T-helper 2 cell treated with Interferon-gamma antibody and Interleukin-4, amounts not matched to agents 5 μg/mL and 100 μg/mL, for 36 hours (primary cell): ENCODE measurements at places on chromosomes 7 and 10.

DNA sequence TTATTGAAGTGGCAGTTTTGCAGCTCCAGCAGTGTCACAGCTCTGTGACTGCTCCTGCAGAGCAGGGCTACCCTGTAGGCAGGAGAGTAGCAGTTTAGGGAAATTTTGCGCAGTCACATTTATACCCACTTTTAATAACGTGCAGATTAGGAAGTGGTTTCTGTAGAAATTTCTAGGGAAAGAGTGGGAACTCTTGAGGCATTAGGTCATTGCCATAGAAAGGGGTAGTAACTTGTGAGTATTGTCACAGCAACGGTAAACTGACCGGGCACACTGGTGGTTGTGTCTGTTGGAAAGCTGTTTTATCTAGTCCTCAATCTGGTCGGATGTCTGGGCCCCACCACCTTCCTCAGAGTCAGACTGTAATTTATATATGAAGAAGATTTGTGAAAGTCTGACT, 51.9 kb downstream of the CDC14C start:
- H3K27me3 ChIP-seq, result no peaks in the 10 kb centered on the region
- DNase-seq, result no peak
- no peaks in the 10 kb centered on the region for H3K4me1 ChIP-seq
- no peaks in the 10 kb centered on the region for H3K36me3 ChIP-seq
- H3K4me3 ChIP-seq, result no peak overlapping the region

GRCh38 chr10:62069452-62070178, 168.1 kb downstream of the ARID5B start:
- H3K4me1 ChIP-seq, result peaks cover 43% of the 10 kb centered on the region
- no peak for DNase-seq
- H3K27ac ChIP-seq, result no peak overlapping the region

GRCh38 chr7:37289367-37289766, 159.3 kb downstream of the ELMO1 start:
- DNase-seq, result no peak
- peaks cover 29% of the 10 kb centered on the region for H3K4me1 ChIP-seq
- no peak overlapping the region for H3K27ac ChIP-seq

- H3K27me3 ChIP-seq, result no peaks in the 10 kb centered on the region
- no peaks in the 10 kb centered on the region for H3K36me3 ChIP-seq
- no peaks in the 10 kb centered on the region for H3K4me1 ChIP-seq
- no peak overlapping the region for H3K4me3 ChIP-seq
- no peak for DNase-seq
Observed at GRCh38 chr7:110050785-110051184, 1040.1 kb upstream of the LRRN3 start.

- H3K27me3 ChIP-seq, result no peaks in the 10 kb centered on the region
- no peaks in the 10 kb centered on the region for H3K36me3 ChIP-seq
- peaks cover 2% of the 10 kb centered on the region for H3K4me1 ChIP-seq
- no peak overlapping the region for H3K4me3 ChIP-seq
Observed at GRCh38 chr7:41999736-42000283, 237.2 kb downstream of the GLI3 start.

GRCh38 chr10:119439922-119440321, 102.6 kb downstream of the RGS10 start:
- no peak overlapping the region for H3K27ac ChIP-seq
- H3K27me3 ChIP-seq, result no peaks in the 10 kb centered on the region
- no peak overlapping the region for H3K4me3 ChIP-seq
- no peak for DNase-seq
- peaks cover 28% of the 10 kb centered on the region for H3K36me3 ChIP-seq

GRCh38 chr7:110592557-110592956, 498.4 kb upstream of the LRRN3 start:
- no peak for DNase-seq
- no peak overlapping the region for H3K27ac ChIP-seq
- H3K4me1 ChIP-seq, result peaks cover 8% of the 10 kb centered on the region
- no peak overlapping the region for H3K4me3 ChIP-seq
